ENCODE measurements at places on chromosomes 2 and 18. TPM values are rescaled to one million over a fixed set of nuclear protein-coding genes. Genes with fewer than 3 reads are reported as not detected.
A peak's percentile ranks its signal among the peaks of the same experiment; 100 is the strongest.

- no peak overlapping the region for H3K27ac ChIP-seq
- peaks cover 6% of the 10 kb centered on the region for H3K4me1 ChIP-seq
- DNase-seq: no peak
Observed at GRCh38 chr2:181774685-181775084, 94.4 kb upstream of the NEUROD1 start.

GRCh38 chr18:49096021-49096420, 145.3 kb upstream of the SMAD7 start:
- H3K27me3 ChIP-seq: no peaks in the 10 kb centered on the region
- H3K36me3 ChIP-seq: no peaks in the 10 kb centered on the region
- no peak overlapping the region for H3K4me3 ChIP-seq
- H3K4me1 ChIP-seq: no peaks in the 10 kb centered on the region
- no peak overlapping the region for H3K27ac ChIP-seq

DNA sequence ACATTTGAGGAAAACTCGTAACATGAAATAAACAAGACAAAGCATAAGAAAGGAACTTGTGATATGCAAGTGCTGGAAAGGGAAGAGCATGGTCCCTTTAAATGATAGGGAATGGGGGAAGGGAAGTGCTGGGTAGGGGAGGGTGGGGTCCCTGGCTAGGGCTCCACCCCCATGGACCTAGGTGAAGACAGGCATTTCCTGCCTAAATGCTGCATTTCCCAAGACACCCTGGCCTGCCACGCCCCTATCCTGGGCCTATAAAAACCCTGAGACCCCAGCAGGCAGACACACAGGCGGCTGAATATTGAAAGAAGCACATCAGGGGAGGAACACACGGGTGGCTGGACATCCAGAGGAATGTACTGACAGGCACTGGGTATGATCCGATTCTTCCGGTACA, 499.9 kb downstream of the ZEB2 start:
- no peak for DNase-seq
- no peak overlapping the region for H3K27ac ChIP-seq
- no peak overlapping the region for H3K4me3 ChIP-seq
- no peaks in the 10 kb centered on the region for H3K27me3 ChIP-seq
- no peaks in the 10 kb centered on the region for H3K36me3 ChIP-seq
- H3K4me1 ChIP-seq: no peaks in the 10 kb centered on the region

- H3K27ac ChIP-seq: no peak overlapping the region
- peak overlapping the region; percentile 73 for H3K4me3 ChIP-seq
Observed at GRCh38 chr2:66431846-66432587, 2.9 kb upstream of the MEIS1 start.

DNA sequence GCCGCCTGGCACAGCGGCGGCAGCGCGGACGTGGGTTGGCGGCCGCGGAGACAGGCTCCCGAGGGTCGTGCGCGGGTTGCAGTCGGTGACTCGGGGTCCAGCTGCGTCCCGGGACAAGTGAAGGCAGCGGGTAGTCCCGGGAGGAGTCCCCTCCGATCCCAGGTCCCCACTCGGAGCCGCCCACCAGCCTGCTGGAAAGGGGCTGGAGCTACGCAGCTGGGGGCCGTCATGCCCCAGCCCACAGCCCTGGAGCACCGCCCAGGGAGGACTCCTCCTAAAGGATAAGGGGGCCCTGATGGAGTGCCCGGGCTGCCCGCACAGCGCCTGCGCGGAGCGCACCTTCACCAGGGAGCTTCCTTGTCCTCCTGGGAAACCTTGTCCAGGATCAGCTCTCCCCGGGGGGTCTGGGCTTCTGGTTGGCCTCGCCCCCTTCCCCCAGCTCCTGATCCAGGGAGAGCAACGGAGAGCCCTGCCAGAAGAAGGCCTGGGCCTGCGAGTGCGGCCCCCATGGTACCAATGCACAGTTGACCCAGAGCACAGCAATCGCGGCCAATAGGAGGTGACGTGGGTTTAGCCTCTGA, 25.9 kb upstream of the ALPP start:
- no peak for DNase-seq
- peaks cover 7% of the 10 kb centered on the region for H3K4me1 ChIP-seq

- no peak for DNase-seq
- peaks cover 10% of the 10 kb centered on the region for H3K4me1 ChIP-seq
- no peak overlapping the region for H3K4me3 ChIP-seq
Observed at GRCh38 chr2:217329023-217329431, 469.2 kb upstream of the TNP1 start.

GRCh38 chr2:16630463-16630862, 35.2 kb downstream of the CYRIA start:
- H3K36me3 ChIP-seq: no peaks in the 10 kb centered on the region
- no peaks in the 10 kb centered on the region for H3K27me3 ChIP-seq
- H3K27ac ChIP-seq: no peak overlapping the region
- no peak for DNase-seq

GRCh38 chr2:231611273-231612108, 18.8 kb downstream of the TEX44 start:
- no peak overlapping the region for H3K4me3 ChIP-seq
- no peaks in the 10 kb centered on the region for H3K36me3 ChIP-seq
- H3K4me1 ChIP-seq: peaks cover 34% of the 10 kb centered on the region

TFCP2L1 gene
- polyA plus RNA-seq: 2.5 TPM

SIGLEC15 gene
- 0.20 TPM for polyA plus RNA-seq

EVA1A gene
- polyA plus RNA-seq: 5.2 TPM

EMILIN1 gene
- 35.9 TPM for polyA plus RNA-seq
